ENCODE measurements at places on chromosomes 1 and 21. TPM values are rescaled to one million over a fixed set of nuclear protein-coding genes. Genes with fewer than 3 reads are reported as not detected.

- H3K27ac ChIP-seq, result no peak overlapping the region
- H3K4me1 ChIP-seq, result peaks cover 69% of the 10 kb centered on the region
- H3K36me3 ChIP-seq, result no peaks in the 10 kb centered on the region
- no peak overlapping the region for H3K4me3 ChIP-seq
- no peak for DNase-seq
These were observed 3.7 kb upstream of the SEMA4A start for GRCh38 chr1:156149374-156150332.

DNA sequence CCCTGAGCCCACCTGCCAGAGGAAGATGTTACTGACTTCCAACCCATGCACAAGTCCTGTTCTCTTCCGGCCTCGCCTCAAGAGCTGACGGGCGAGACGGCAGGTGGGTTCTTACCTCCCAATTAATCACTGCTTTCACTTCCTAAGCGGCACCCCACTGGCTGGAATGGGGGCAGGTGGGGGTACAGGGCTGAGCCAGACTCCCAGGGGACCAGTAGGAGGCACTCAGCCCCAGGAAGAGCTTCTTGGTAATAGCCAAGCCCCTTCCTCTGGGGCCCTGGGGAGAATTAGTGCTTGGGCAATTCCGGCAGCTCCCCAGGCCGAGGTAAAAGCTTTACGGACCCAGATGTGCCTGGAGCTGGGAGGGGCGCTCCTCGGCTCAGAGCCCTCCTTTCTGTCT lies 9.7 kb downstream of the CNTN2 start:
- H3K4me3 ChIP-seq, result no peak overlapping the region
- H3K36me3 ChIP-seq, result no peaks in the 10 kb centered on the region
- DNase-seq, result no peak
- no peak overlapping the region for H3K27ac ChIP-seq
- no peaks in the 10 kb centered on the region for H3K4me1 ChIP-seq
- H3K27me3 ChIP-seq, result peaks cover 5% of the 10 kb centered on the region

GRCh38 chr1:219682788-219683187 lies 69.9 kb upstream of the ZC3H11B start:
- no peak overlapping the region for H3K4me3 ChIP-seq
- no peaks in the 10 kb centered on the region for H3K4me1 ChIP-seq
- DNase-seq, result no peak
- no peaks in the 10 kb centered on the region for H3K36me3 ChIP-seq

GRCh38 chr21:46153247-46154154 lies 1.9 kb downstream of the FTCD start:
- DNase-seq, result peak; percentile 27
- no peak overlapping the region for H3K27ac ChIP-seq
- H3K4me3 ChIP-seq, result no peak overlapping the region
- no peaks in the 10 kb centered on the region for H3K27me3 ChIP-seq

DNA sequence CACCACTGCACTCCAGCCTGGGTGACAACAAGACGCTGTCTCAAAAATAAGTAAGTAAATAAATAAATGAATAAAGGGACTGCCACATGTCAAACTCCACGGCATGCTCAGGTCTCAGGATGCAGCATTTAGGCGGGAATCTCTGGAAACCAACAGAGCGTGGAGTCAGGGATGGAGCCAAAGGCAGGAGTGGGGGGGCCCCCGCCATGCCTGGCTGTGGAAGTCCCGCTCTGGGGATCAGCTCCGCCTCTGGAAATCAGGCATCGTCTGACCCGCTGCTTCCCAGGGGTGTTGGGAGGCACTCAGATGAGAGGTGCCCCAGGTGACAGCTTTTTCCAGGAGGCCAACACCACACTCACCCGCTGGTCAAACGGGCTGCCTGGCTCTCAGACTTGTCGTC lies 20.2 kb downstream of the KIF17 start:
- H3K27ac ChIP-seq, result no peak overlapping the region
- no peak overlapping the region for H3K4me3 ChIP-seq
- no peak for DNase-seq
- peaks cover 4% of the 10 kb centered on the region for H3K27me3 ChIP-seq

GRCh38 chr1:186900539-186901237 lies 71.9 kb downstream of the PLA2G4A start:
- no peaks in the 10 kb centered on the region for H3K27me3 ChIP-seq
- no peak overlapping the region for H3K27ac ChIP-seq
- H3K36me3 ChIP-seq, result no peaks in the 10 kb centered on the region
- no peak overlapping the region for H3K4me3 ChIP-seq

- peaks cover 3% of the 10 kb centered on the region for H3K4me1 ChIP-seq
- no peak for DNase-seq
- H3K4me3 ChIP-seq, result no peak overlapping the region
- H3K27ac ChIP-seq, result no peak overlapping the region
- H3K36me3 ChIP-seq, result peaks cover 51% of the 10 kb centered on the region
These were observed 23.5 kb upstream of the MPZL1 start for GRCh38 chr1:167698313-167698712.

- H3K36me3 ChIP-seq, result no peaks in the 10 kb centered on the region
- H3K4me3 ChIP-seq, result no peak overlapping the region
- H3K27ac ChIP-seq, result no peak overlapping the region
- H3K4me1 ChIP-seq, result no peaks in the 10 kb centered on the region
These were observed 110.8 kb downstream of the RABGAP1L start for GRCh38 chr1:174269989-174270651.

- peaks cover 7% of the 10 kb centered on the region for H3K36me3 ChIP-seq
- no peak overlapping the region for H3K4me3 ChIP-seq
- H3K27me3 ChIP-seq, result no peaks in the 10 kb centered on the region
- DNase-seq, result no peak
These were observed 42.9 kb downstream of the SH3GLB1 start for GRCh38 chr1:86747304-86747703.

TAF1A gene
- 19.2 TPM for total RNA-seq

LCE2A gene
- total RNA-seq, result not detected

SUSD4 gene
- total RNA-seq, result not detected

TBX15 gene
- total RNA-seq, result not detected

PRAMEF13 gene
- not detected for total RNA-seq

CELA2A gene
- not detected for total RNA-seq
